ENCODE measurements at places on chromosomes 6 and 20.

GRCh38 chr6:88445188-88445965, 279.2 kb upstream of the CNR1 start:
- ATAC-seq: no peak

GRCh38 chr6:13667655-13668054, 44.0 kb downstream of the RANBP9 start:
- ATAC-seq: no peak

GRCh38 chr6:163414946-163415619, 565 bp downstream of the QKI start:
- no peak for ATAC-seq

- ATAC-seq: no peak
Measured at GRCh38 chr20:24708411-24709295, 239.2 kb downstream of the SYNDIG1 start.

DNA sequence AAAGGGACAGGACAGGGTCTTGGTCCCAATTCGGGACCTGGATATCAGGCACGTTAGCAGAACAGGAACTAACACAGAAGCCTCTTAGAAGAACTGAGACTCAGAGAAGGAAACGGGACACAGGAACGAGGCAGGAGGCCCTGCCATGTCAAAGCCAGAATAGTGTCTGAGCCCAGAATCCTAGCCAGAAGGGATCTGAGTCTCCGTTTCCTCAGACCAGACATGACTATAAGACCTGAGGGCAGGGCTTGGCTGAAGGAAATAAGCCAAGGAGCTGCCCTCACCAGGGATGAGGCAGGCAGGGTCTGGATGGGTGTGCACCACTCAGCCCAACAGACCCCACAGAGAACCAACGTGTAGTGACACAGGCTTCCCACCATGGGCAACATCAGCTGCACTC, 40.3 kb downstream of the TRERF1 start:
- ATAC-seq: no peak

DNA sequence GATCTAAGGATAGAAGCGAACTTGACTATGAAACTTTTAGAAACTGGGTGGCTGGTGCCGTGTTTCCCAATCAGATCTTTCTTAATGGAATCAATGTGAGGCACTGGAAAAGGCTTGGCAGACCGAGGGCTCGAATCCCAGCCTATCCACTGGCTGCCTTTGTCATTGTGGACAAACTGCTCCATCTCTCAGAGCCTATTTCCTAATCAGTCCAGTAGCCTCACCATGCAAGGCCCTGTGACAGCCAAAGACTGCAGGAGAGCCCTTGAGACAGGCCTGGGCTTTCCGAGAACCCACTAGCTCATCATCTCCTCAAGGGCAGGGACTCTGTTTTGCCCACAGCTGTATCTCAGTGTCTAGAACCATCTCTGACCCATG, 43.4 kb downstream of the SPDEF start:
- no peak for ATAC-seq

DNA sequence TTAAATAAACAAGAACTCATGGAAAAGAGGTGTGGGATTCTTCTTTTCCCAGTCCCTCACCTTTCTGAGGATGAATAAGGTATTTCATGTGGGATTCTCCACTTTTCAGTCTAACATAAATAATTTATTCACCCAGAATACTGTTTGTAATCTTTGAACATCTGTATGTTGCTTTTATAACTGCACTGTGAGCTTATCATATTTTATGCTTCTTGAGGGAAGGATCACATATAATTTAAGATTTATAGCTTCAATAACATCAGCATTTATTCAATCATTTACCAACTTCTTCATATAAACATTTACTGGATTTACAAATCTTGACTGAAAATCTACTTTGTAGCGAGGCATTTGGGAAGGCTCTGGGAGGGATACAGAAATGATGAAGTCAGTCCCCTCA, 154.2 kb upstream of the KCNK16 start:
- ATAC-seq: no peak

GRCh38 chr6:3616565-3617176, 134.8 kb downstream of the PXDC1 start:
- no peak for ATAC-seq

DNA sequence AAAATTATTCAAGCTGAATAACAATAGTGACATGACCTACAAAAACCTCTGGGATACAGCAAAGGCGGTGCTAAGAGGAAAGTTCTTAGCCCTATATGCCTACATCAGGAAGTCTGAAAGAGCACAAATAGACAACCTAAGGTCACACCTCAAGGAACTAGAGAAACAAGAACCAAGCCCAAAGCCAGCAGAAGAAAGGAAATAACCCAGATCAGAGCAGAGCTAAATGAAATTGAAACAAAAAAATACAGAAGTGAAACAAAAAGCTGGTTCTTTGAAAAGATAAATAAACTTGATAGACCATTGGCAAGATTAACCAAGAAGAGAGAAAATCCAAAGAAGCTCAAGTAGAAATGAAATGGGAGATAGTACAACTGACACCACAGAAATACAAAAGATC, 47.6 kb upstream of the NOTCH4 start:
- ATAC-seq: no peak

DNA sequence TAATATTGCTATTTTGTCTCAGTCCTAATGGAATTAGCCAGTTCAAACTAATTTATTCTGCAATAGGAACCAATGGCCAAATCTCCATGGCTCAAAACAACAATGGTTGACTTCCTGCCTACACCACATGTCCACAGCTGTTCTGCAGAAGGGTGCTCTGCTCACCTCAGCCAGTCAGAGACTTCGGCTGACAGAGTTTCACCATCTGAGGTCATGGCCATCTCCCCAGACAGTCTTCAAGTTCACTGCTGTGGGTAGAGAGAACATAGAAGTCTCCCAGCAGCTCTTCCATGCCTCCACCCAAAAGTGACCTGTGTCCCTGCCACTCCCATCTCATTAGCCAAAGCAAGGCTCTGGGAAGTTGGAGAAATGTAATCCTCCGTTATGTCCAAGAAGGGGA, 65.1 kb upstream of the FOXC1 start:
- no peak for ATAC-seq

DNA sequence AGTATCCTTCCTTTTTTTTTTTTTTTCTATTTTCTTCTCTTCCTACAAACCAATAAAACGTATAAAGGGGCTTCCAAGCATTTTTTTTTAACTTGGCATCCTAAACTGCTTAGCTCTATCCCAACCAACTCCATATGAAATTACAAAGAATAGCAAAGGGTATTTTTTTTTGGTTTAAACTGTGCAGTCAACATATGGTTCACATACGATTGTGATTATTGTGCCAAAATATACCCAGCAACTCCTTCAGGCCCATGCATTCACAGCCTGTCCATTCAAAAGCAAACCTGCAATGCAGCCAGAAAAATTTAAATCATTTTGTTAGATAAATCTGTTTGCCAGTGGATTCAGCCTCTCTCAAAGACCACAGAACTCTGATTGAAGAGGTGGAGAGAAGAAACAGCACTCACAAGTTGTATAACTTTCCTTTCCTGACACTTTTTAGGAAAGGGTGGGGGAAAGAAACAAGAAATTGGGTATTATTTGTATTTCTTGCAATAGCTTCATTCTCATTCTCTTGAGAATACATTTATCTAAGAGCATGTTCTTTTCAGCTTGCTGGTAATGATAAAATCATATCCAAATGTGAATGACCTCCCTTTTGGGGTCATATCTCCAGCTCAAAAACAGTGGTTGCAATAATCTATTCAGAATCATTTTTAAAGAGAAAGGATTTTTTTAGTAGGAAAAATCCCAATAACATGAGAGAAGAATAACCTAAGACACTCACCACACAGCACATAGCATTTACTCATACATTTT, 701.3 kb upstream of the CHD6 start:
- ATAC-seq: no peak

GRCh38 chr6:75608956-75609533, 7.4 kb downstream of the SENP6 start:
- ATAC-seq: no peak

DNA sequence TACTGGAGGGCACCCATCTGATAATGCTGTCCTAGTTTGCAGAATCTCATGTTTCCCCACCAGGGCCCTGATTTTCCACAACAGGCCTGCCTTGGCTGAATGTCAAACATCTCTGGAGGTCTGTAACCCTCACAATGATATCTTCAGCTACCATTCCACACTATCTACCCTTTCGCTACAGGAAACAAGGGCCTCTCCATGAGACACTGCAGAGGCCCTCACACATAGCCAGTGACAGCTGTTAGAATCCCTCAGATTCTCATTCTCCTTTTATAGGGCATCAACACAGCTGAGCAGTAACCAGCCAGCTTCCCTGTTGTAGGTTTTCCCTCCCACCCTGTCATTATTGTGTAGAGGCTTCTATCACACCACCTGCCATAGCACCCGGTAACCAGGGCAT, 29.6 kb upstream of the MICB start:
- no peak for ATAC-seq

DNA sequence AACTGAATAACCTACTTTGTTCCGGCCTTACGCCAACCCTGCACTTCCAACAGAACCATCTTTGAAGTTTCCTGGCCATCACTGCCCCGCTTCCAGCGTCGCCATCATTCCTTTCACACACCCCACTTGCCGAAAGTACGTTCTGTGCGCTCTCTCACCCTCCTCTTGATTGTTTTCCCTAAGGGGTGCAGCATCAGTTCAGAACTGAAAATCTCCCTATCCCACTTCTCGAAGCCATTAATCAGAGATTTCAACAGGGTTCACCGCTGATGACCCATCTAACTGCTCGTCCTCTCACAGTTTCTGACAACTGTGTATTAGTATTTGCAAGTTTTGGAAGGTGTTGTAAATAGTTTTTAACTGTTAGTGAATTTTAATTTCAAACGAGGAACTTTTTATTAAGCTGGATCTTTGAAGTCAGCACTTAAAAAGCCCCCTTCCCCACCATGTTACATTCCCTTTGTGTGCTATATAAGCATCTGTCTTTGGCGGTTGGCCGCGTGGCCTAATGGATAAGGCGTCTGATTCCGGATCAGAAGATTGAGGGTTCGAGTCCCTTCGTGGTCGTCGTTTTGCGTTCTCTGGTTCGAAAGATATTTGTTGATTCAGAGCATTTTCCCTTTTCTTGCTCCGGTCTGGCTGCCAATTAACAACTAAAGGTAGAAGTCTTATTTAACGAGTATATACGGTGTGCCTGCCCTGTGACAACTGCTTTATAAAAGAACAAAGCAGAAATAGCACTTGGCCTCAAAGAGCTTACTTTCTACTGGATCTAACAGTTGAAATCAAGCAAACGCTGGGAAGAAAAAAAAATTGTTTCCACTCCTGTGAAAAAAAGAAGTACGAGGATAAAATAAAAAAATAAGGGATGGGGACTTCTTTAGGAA, 42.6 kb downstream of the TRIM27 start:
- ATAC-seq: peak; percentile 78

- ATAC-seq: no peak
Measured at GRCh38 chr20:61185181-61185580, 66.9 kb upstream of the CDH4 start.

DNA sequence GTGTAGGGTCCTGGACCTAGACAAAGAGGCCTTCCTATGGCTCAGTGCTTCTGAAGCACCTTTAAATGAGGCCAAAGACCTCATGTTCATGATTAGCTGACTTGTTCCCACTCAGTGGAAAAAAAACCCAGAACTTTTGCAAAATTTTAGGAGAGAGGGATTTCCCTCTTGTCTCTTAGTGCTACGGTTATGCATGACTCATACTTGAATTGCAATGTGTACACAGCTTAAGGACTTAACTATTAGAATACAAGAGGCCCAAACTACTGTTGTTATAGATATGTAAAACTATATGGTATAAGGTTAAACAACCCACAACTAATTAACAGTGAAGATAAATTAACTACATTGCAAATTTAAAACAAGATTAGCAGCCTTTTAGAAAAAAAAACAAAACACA, 32.3 kb upstream of the HLA-A start:
- no peak for ATAC-seq

DNA sequence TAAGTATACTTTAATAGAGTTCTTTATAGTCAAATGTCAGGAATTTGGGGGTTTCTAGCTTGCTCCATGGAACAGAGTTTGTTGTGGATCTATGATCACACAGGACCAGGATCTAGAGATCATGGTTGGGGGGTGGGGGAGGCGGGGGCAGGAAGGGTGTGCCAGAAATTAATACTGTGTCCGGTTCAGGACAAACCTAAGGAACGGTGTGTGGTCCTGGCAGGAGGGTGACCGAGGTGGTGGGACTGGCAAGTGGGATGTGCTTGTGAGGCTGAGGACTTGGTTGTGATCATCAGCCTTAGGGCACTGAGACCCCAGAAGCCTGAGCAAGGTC, 27.9 kb downstream of the GSTA3 start:
- ATAC-seq: peak; percentile 47

- ATAC-seq: no peak
Measured at GRCh38 chr6:23929201-23929600, 196.8 kb upstream of the NRSN1 start.

DNA sequence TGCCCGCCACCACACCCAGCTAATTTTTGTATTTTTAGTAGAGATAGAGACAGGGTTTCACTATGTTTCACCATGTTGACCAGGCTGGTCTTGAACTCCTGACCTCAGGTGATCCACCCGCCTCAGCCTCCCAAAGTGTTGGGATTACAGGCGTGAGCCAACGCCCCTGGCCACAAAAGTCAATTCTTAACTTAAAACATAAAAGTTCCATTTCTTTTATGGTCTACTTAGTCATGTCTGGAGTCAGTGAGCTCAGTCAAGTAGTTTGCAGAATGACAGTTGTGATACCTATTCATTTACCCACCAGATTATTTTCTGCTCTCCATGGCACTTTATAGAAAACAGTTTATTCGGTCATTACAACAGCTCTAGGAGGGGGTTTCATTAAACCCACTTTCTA, 103.1 kb upstream of the ESR1 start:
- no peak for ATAC-seq

- ATAC-seq: peak; percentile 71
Measured at GRCh38 chr6:107820338-107821261, 3.5 kb downstream of the SCML4 start.

DNA sequence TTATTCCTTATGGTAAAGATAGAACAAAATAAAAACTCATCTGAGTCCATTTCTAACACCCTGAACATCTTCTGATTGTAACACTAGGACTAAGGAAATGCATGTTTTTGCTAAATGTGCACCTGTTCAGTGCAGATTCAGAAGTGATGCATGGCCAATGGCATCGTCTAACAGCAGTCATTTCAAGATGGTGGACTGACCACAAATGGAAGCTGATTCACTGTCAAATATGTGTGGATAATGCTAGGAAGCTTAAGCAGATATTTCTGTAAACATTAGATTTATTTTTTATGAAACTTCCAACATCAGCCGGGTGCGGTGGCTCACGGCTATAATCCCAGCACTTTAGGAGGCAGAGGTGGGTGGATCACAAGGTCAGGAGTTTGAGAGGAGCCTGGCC, 394.8 kb downstream of the SAMD5 start:
- ATAC-seq: no peak

Data from SK-N-SH treated with all-trans-retinoic acid at 6 μM for 48 hours (cell line).